ENCODE measurements at places on chromosomes 5 and 9.

GRCh38 chr5:37043693-37044092 lies 167.1 kb downstream of the NIPBL start:
- no peak for DNase-seq

GRCh38 chr9:128323212-128323730 lies 632 bp downstream of the COQ4 start:
- no peak for DNase-seq

- no peak for DNase-seq
Measured at GRCh38 chr9:70428781-70429180, 14.3 kb upstream of the KLF9 start.

- DNase-seq, result no peak
Measured at GRCh38 chr5:176407456-176408251, 8.7 kb downstream of the CLTB start.

- DNase-seq, result no peak
Measured at GRCh38 chr9:133876836-133877235, 115.3 kb downstream of the VAV2 start.

- no peak for DNase-seq
Measured at GRCh38 chr5:59479086-59479485, 414.4 kb downstream of the PDE4D start.

- DNase-seq, result no peak
Measured at GRCh38 chr5:175003531-175003930, 279.1 kb downstream of the MSX2 start.

GRCh38 chr9:71857159-71857558 lies 53.8 kb downstream of the ABHD17B start:
- DNase-seq, result no peak

GRCh38 chr5:9523090-9523823 lies 22.6 kb downstream of the SEMA5A start:
- no peak for DNase-seq

GRCh38 chr5:9692576-9692975 lies 62.4 kb upstream of the TAS2R1 start:
- DNase-seq, result no peak

- no peak for DNase-seq
Measured at GRCh38 chr5:10724781-10725507, 36.1 kb downstream of the DAP start.

- DNase-seq, result no peak
Measured at GRCh38 chr9:72577212-72577753, 55.9 kb downstream of the TMC1 start.

DNA sequence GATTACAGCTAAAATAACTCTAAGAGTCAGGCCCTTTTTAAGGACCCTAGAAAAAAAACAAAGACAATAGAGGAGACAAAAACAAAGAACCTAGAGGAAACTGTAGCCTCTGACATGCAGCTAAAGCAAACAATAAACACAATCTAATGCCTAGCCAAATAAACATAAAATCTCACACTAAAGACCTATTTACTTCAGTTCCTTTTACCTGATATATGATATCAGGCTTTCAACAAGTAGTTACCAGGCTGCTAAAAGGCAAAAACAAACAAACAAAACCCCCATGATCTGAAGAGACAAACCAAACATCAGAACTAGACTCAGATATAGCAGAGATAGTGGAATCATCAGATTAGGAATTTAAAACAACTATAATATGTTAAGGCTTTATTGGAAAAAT lies 226.5 kb upstream of the POU5F2 start:
- DNase-seq, result peak; percentile 0

- no peak for DNase-seq
Measured at GRCh38 chr9:131012396-131012917, 3.5 kb downstream of the LAMC3 start.

GRCh38 chr5:174895360-174895759 lies 171.0 kb downstream of the MSX2 start:
- DNase-seq, result no peak

DNA sequence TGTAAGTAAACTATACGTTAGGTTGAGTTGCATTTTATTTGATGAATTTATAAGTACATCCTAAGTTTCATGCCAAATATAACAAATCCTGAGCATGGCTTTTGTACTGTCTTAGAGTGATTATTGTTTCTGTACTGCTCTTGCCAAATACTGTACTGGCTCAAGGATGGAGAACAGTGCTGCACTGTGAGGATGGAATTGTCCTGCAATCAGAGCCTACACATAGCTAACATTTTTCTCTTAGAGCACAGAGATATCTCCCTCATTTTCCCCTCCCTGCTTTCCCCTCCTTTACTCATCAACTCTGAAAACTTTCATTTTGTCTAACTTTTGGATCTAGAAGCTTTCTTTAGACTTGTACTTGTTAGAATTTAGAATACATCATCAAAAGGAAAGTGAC lies 28.3 kb downstream of the LRRC70 start:
- no peak for DNase-seq

Data from NCI-H1105 (cell line).